Myocyte (in vitro differentiated cells): ENCODE measurements at places on chromosomes 6 and 20. TPM values are rescaled to one million over a fixed set of nuclear protein-coding genes. Genes with fewer than 3 reads are reported as not detected.
A peak's percentile ranks its signal among the peaks of the same experiment; 100 is the strongest.

- DNase-seq, result no peak
Observed at GRCh38 chr6:130743175-130743574, 84.0 kb upstream of the SMLR1 start.

DNA sequence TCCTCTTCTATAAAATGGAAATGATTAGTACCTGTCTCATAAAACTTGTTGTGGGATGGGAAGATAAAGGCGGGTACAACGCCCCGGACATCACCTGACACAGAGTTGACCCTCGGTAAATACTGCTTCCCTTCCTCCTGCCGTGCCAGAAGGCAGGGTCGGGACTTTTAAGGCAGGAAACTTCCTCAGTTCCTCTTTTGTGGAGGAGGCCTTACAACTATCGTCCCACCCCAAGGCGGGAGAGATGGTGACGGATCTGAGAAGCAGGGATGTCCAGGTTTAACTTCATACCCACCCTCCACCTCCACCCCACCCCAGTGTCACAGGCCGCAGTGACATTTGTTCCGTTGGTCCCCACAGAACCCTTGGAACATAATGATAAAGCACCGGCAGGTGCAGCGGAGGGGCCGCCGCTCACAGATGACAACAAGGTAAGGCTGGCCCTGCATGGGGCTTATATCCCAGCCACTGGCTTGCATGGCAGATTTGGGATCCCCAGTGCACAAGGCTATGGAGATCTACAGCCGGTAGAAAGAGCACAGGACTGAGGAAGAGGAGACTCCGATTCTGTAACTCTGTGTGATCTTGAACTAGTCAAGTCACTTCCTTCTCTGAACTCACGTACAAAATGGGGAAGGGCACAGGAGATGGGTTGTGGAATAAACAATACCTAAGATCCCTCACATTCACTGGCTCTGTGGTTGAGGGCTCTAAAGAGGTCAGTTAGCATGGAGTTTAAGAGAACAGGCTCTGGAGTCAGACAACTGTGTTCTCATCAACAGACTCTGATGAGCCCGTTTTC lies 764 bp downstream of the DNTTIP1 start:
- no peak for DNase-seq

APOM gene
- 2.9 and 4.2 TPM in 2 replicates for total RNA-seq

GRCh38 chr6:111615916-111616612 lies 10.4 kb upstream of the TRAF3IP2 start:
- peak; percentile 66 for DNase-seq

DNA sequence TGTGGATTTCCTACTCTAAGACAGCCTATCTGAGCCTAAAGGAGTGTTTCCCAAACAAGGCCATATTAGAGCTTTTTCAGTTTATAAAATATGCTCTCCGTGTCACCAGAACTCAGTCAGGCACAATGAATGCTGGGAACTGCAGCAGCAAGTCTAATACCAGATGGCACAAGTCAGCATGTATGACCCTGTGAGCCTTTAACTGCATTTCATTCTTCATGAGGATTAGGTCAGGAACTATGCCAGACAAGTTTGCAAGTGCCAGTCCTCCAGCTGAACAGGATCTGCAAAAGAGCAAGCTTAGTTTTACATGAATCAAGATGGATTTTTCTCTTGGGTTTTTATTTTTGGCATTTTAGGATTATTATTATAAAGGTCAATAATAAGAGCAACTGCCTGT lies 66.7 kb upstream of the SAMD5 start:
- peak; percentile 18 for DNase-seq

GRCh38 chr6:137097057-137097456 lies 52.3 kb upstream of the IL20RA start:
- DNase-seq, result peak; percentile 43

- no peak for DNase-seq
Observed at GRCh38 chr20:57480444-57481160, 44.3 kb downstream of the CTCFL start.

POU5F1 gene
- 1.4 and 2.5 TPM in 2 replicates for total RNA-seq

DNA sequence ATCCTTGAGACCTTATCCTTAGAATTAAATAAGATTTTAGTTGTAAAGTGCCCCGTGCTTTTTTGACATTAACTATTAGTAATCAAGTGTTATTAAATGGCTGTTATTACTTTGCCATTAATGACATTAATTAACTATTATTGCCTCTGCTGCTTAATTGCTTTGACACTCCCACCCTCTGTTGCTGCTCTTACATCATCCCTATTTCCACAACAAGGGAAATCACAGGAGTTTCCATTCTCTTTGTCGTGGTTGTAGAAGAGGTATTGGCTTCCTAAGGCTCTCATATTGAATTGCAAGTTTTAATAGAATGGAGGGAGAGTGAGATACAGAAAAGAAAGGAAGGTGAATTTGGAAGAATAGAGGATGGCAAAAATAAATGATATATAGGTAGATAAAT lies 545.8 kb downstream of the MMUT start:
- no peak for DNase-seq

DZANK1 gene
- total RNA-seq, result 0.32 and 1.1 TPM in 2 replicates

GRCh38 chr20:22003680-22004079 lies 298.2 kb downstream of the PAX1 start:
- no peak for DNase-seq

GRCh38 chr6:53302678-53303360 lies 45.9 kb downstream of the ELOVL5 start:
- DNase-seq, result peak; percentile 24

GPX5 gene
- total RNA-seq, result not detected in 2 replicates

DNA sequence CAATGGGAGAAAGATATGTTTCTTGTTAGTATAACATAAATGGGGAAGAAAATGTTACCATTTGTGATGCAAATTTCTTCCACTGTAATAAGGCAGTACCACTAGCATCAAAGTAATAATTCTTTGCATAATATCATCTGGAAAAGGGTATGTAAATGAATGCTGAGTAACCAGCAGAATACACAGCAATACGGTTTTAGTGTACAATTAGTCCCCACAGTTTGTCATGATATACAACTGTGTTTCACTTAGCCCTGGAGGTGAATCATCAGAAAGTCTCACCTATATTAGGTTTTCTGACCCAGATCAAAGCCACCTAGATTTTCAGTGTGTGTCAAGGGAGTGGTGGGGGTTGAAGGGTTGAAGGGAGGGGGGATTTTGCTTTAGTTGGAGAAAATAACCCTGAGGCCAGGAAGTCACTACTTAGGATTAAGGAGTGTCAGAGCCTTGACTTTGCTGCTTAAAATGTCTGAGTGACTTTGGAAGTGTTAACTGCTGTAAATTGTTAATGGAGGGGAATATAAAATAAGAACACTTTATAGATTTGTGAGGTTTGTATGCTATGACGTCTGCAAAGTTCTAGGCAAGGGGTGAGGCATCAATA lies 8.6 kb upstream of the MEI4 start:
- DNase-seq, result no peak

DNA sequence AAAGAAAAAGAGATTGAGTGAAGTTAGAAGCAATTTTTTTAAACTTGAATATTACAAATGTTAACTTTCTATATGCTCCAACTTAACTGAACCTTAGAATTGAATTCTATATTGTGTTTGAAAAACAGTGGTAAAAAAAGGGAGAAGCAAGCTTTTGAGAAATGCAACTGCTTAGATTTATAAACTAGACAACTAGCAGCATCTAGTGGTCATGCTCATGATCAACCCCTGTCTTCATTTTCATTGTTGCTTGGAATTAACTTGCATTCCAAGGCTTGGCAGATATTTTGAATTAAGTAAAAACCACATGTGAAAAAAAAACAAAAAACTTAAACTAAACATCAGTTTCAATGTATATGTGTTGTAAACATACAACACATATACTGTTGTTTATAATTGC lies 113.1 kb downstream of the C6orf58 start:
- DNase-seq, result peak; percentile 19

- peak; percentile 65 for DNase-seq
Observed at GRCh38 chr6:117613920-117614560, 11.7 kb upstream of the GOPC start.

RGS19 gene
- 10.7 and 16.4 TPM in 2 replicates for total RNA-seq

DNA sequence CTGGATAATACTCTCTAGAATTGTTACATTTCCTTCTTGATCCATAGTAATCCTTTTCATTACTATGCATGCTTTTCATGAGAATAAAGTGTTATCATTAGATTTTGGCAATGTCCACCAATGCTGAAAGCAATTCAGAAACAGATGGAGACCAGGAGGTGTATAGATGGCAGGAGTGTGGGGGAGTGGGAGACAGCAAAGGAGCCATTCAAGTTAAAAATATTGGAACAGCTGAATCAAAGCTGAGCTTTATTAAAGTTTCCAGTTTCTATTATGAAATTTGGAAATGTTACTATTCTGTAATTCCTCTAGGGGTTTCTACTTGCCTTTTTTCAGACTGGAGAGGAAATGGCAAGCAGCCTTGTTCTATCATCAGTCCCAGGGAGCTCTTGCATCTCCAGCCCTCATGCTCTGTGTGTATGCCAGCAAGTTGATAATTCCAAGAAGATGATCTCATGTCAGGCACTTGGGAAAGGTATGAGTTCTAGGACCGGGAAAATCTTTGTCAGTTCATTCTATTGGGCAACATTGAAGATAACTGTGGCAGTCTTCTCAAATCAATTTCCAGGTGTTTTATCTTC lies 228.0 kb downstream of the CD109 start:
- no peak for DNase-seq

- DNase-seq, result peak; percentile 71
Observed at GRCh38 chr6:93164781-93165180, 254.6 kb downstream of the EPHA7 start.

EYA4 gene
- 18.5 and 22.0 TPM in 2 replicates for total RNA-seq

DNA sequence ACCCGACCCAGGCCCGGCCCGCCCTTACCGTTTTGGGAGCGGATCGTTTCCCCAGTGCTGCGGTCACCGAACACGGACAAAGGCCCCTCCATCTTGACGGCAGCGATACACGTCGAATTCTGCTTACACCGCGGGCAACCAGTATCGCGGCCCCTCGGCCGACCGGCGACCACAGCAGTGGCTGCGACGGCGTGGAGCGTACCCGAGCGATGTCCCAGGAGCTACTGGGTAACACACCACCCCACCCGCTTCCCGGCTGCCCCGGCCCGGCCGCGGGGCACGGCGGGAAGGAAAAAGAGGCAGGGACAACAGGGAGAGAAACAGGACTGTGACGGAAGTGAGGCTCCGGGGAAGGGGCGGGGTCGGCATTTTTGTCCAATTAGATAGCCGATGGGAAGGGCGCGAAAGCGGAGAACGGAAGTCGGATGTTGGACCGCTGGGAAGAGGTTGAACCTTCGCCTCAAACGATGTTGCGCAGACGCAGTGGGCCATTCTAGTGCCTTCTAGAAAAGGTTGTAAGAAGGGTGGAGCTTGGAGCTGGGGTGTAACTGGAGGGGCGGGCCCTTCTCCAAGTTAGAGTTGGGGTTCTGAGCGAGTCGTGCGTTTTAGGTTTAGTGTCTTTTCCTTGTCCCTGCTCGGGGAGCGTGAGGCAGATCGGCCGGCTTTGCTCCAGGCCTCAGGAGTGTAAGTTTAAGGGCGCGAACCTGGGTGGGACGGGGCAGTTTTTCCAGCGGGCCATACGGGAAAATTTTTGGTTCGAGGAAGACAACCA lies at the start of gene TCP1:
Gene TCP1, minus strand, starts transcription at position 226 of the 772 bp plus-strand sequence. Its CDS starts 134 bp downstream, at position 92.
- peak; percentile 100 for DNase-seq

- DNase-seq, result no peak
Observed at GRCh38 chr6:116247285-116247684, 6.6 kb downstream of the TSPYL4 start.

GRCh38 chr6:101086473-101086872 lies 205.3 kb upstream of the ASCC3 start:
- no peak for DNase-seq

SLC16A10 gene
- total RNA-seq, result 1.9 and 5.7 TPM in 2 replicates

- no peak for DNase-seq
Observed at GRCh38 chr6:15352220-15352619, 106.4 kb downstream of the JARID2 start.

HNF4A gene
- not detected in 2 replicates for total RNA-seq

MAPK14 gene
- 52.1 and 55.7 TPM in 2 replicates for total RNA-seq

CST5 gene
- total RNA-seq, result not detected in 2 replicates

DNA sequence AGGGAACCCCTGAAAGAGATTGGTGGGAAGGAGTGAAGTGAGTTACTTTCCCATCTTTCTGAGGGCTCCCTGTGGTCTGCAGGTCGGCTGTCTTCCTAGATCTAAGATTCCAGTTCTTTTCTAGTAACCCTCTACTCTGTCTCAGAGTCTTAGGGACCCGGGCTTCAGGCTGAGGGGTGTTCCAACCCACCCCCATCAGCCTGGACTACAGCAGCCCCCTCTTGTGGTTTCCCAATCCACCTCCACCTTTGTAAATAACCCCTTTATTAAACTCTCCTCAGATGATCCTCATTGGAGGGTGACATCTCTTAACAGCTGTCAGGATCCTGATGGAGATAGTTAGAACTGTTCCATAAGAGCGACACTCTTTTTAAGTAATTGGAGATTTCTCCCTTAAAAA lies 300.4 kb downstream of the LRFN2 start:
- DNase-seq, result no peak

KCNK16 gene
- not detected in 2 replicates for total RNA-seq

CASS4 gene
- 20.9 and 48.0 TPM in 2 replicates for total RNA-seq

C6orf58 gene
- total RNA-seq, result 0.62 TPM in 1 of 2 replicates, not detected in the other

GRCh38 chr20:61951695-61952533 lies 113.8 kb downstream of the TAF4 start:
- DNase-seq, result peak; percentile 13

DNA sequence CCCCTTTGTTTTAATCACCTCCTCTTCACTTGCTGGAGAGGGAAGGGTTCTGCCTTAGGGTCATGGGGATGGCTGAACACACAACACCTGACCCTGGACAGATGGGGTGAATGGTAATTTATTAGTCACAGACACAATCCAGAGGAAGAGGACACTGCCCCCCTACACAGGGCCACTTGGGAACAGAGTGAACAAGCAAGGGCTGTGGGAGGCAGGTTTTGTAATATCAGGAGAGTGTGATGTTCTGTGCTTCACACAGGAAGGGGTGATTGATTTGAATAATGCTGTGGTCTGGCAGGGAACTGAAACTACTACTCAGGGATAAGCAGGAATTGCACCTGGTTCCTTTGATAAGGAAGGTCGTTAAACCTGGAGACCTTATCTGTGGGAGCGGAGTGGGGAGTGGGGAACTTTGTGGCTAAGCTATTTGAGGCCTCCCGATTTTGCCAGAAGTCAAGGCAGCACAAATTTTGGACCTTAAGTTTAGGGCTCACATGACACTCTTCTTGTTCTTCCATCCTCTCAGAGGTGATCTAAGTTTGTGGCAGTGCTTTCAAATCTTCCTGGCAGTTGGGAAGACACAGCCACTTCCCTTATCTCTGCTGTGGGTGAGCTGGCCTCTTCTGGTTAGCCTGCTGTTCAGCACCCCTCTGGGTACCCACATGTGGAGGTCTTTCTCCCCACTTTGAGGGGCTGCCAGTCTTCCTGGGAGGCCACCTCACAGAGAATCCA lies 77.8 kb downstream of the CD164 start:
- no peak for DNase-seq

PHACTR1 gene
- total RNA-seq, result 2.4 and 7.9 TPM in 2 replicates

OPRL1 gene
- total RNA-seq, result 1.0 and 1.1 TPM in 2 replicates
